ENCODE measurements at places on chromosomes 11 and 22.

DNA sequence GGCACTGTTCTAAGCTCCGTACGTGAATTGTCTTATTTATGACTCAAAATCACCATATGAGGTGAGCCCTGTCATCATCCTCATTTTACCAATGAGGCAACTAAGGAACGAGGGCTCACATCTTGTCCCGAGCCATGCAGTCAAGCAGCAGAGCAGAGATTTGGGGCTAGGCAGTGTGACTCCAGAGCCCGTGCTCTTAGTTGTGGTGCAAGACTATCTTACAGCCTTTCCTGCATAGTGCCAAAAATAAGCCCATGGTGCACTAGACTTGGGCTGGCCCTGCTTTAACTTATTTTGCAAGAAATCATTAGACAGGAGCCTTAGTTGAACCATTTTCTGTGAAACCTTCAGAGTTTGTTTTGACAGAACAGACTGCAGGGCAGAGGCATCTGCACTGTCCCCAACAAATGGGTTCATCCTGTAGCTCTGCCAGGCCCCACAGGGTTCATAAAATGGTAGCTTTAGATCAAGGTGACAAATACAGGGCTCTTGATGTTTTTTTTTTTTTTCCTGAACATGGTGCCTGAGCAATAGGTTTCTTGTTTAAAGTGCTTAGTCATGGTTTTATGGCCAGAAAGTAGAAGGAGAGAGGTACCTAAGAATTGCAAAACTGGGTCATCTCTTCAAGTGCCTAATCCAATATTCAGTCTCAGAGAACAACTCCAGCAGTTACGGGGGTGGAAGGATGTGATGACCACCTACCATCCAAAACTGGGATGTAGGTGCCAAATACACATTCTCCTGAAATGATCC is 56.6 kb downstream of the BMAL1 start:
- DNase-seq, result no peak

DNA sequence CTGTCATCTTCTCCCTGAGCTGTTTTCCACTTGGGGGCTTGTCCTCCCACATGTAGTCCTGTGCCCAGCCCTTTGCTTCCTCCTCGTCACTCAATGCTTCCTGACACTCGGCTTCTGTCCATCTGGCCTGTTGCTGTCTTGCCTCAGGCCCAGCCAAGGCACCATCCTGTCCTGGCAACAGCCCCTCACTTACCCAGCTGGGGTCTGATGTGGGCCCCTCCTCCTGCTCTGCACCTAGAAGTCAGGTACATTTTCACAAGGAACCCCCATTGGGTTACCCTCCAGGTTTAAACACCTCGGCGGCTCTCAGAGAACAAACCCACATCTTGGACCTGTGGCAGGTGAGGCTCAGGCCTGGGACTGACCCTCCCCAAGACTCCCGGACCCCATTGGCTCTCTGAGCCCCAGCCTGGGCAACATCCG is 784.8 kb downstream of the TBC1D22A start:
- DNase-seq, result no peak

- no peak for DNase-seq
Measured at GRCh38 chr22:31919730-31920129, 24.6 kb upstream of the YWHAH start.

DNA sequence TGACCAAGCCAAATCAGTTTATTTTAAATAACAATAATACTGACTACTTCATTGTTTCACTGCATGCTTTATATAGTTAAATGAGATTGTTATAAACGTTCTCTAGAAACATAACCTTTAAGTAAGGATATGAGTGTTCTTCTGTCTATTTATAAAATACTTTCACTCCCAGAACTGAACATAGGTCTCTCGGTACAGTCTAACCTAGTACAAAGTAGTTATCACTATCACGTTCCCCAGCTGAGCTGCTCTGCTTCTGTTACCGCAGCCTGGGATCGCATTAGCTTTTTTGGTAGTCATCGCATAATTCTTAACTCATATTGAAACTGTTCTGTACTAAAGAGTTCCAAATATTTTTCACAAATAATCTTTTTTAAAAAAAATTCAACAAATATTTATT is 143.6 kb downstream of the WNT11 start:
- DNase-seq, result no peak

DNA sequence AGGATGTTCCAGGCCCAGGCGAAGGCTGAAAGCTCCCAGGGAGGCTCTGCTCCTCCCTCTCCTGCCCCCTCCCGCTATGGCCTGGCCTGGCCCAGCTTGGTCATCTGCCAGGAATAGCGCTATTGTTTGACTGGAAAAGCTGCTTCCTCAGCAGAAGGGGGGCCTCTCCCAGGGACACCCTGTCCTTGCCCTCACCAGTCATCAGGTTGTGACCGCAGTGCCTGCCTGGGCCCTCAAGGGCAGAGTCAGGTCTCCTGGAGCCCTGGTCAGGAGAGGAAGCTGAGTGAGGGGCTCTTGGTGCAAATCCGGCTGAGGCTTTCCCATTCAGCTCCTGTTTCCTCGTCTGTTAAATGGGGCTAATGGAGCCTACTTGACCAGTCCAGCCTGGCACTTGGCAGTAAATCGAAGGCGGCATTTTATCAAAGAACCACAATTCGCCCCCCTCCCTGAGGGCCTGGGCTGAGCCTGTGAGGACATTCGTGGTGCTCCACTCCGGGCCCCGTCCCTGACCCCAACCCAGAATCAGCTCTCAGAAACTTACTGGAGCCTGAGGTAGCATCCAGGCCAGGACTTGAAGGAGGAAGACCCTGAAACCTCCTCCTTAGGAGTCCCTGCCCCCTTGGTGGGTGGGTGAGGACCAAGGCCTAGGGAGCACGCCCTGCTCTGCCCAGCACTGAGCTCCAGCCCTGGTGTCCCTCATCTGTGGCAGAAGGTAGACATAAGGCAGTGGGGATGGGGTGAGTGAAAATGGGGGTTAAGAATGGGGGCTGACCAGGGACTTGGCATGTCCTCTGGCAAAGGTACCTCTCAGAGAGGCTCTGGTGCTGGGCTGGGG is 2.0 kb upstream of the CASTOR1 start:
- no peak for DNase-seq

- peak; percentile 29 for DNase-seq
Measured at GRCh38 chr22:19879246-19879570, 24.5 kb upstream of the GNB1L start.

DNA sequence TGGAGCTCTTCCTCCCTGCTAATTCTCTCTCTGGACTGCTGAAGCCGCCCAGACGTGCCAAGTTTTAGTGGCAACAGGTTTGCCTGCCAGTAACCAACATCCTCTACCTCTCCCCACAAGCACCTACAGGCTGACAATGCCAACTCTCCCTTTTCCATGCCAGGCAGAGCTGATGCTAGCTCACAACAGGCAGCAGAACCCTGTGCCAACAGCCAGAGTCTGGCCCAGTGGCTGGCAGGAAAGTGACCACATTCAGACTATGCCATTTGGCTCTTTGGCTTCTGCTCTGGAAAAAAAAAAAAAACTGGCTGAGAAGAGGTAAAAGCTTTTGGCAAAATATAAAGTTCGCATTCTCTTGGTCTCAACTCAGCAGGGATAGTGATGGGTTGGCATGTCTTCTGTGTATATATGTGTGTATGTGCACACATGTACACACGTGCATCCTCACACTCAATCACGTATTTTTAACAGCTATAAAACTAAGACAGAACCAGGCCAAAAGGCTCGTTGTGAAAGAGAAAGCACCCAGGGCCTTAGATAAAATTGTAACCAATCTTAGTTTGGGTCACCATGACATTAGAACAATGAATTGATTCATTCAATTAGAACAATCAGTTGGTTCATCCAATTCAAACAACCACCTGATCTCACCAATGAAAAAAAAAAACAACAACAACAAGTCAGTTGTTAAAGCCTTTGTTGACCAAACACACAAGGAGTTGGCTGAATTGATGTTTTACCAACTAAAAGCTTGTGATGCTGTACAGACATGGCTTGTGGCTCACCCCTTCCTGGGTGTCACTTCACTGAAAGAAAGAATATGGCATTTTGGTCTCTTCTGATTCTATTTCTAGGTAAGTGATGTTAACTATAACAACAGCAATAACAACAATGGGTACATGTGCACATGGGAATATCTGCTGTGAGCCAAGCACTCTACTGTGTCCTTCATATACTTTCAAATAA is 48.6 kb downstream of the TRIM29 start:
- no peak for DNase-seq
